ENCODE measurements at places on chromosomes 11 and 22. TPM values are rescaled to one million over a fixed set of nuclear protein-coding genes. Genes with fewer than 3 reads are reported as not detected.

GRCh38 chr11:69444381-69445130 is 36.9 kb upstream of the LINC01488 start:
- DNase-seq = no peak

GRCh38 chr11:21069909-21070308 is 400.5 kb downstream of the NELL1 start:
- DNase-seq = no peak

GRCh38 chr11:74237541-74237940 is 66.5 kb downstream of the PPME1 start:
- DNase-seq = no peak

- DNase-seq = no peak
Observed at GRCh38 chr11:66625041-66625751, 8.8 kb downstream of the RBM14 start.

- no peak for DNase-seq
Observed at GRCh38 chr22:45208993-45209838, 31.5 kb downstream of the KIAA0930 start.

Gene GRK2
- polyA plus RNA-seq = 67.2 TPM

Gene MTFP1
- 14.8 TPM for polyA plus RNA-seq

DNA sequence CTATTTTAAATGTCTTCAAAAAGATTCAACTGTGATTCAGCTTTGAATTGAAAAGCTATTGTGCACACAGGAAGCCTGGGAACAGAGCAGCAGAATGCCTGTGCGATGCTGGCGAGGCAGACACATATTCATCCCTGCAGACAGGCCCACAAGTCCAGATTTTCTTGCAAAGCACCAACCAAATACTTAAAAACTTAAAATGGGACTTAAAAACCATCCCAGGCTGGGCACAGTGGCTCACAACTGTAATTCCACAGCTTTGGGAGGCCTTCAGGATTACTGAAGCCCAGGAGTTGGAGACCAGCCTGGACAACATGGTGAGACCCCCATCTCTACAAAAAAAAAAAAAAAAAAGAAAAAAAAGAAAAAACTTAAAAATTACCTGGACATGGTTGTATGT is 122.6 kb upstream of the SERPIND1 start:
- DNase-seq = no peak

DNA sequence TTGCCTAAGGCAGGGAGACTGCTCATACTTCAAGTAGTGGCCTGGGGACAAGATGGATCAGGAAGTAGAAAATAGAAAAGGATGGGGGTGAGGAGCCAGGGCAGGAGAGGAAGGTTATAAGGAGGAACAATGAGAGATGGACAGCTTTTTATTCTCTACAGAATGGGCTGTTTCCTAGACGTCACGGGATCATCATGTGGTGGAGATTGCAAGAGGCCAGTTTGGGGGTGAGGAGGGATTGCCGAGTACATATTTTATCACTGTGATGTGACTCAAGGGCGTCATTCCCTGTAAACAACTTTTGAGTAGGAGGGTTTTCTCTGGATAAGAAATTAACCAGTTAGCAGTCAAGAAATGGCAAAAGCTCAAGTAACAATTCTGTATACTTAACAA is 406.3 kb downstream of the ETS1 start:
- no peak for DNase-seq

Gene DDTL
- polyA plus RNA-seq = 7.6 TPM

GRCh38 chr11:68892576-68892975 is 11.1 kb downstream of the MRPL21 start:
- DNase-seq = no peak

DNA sequence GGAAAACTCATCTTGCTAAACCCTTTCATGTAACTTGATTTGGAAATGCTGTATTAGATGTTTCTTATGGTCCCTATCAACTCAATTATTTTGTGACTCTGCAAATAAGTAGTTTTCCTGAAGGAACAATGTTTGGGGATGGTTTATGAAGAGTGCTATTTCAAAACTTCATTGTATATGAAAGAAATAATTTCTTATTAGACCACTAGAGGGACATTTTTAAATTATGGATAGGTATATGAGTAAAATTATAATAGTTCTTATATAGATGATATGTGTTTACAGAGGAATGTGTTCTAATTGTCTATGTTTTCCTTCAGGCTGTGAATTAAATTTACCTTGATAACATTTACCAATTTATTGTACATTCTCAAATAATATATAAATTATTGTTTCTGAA is 509.4 kb upstream of the RAG2 start:
- DNase-seq = no peak

DNA sequence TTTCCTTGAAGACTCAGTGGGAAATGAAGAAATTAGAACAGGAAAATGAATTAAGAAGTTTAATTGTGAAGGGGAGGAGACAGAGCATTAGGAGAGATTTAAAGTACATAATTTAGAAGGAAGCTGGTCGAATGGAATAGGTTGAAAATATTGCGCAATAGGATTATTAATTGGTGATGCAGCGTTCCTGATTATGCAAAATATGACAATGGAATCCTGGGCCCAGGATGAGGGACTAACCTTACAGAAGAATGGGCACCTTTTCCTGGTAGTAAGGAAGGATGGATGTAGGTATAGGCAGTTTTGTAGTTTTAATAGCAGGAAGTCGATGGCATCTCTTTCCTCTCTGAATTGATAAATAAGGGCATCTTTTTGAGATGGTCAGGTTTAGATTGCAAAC is 7.8 kb downstream of the TTC12 start:
- no peak for DNase-seq

DNA sequence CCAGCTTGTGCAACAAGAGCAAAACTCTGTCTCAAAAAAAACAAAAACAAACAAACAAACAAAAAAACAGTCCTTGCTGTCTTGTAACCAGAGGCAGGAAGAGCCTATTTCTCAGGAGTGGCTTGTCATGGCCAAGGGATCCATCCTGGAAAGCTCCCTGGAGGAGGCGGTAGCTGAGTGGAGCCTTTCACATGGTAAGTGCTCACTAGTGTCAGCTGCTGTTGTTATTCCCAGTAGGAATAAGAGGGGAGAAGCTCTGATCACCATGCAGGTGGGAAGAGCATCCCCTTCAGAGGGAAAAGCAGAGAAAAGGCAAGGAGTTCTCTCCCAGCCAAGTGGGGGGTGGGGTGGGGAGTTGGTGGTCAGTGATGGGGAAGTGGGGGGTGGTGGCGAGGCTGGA is 54.6 kb upstream of the WNT7B start:
- no peak for DNase-seq
